Parietal lobe (tissue), 2 donors: ENCODE measurements at places on chromosomes 2 and 18. TPM values are rescaled to one million over a fixed set of nuclear protein-coding genes. Genes with fewer than 3 reads are reported as not detected.

The IL36B gene
- not detected for total RNA-seq

The C2orf80 gene
- 21.0 TPM for total RNA-seq

The RAPGEF4 gene
- total RNA-seq = 27.5 TPM

The SCN7A gene
- 0.94 TPM for total RNA-seq

The ECEL1 gene
- total RNA-seq = 0.63 TPM

The EVX2 gene
- total RNA-seq = not detected

The EPG5 gene
- total RNA-seq = 97.3 TPM

The IMPA2 gene
- 2.8 TPM for total RNA-seq

The CD8A gene
- total RNA-seq = 1.3 TPM

The DAW1 gene
- total RNA-seq = 2.5 TPM

The DSC3 gene
- 0.31 TPM for total RNA-seq

The CHRND gene
- total RNA-seq = not detected

The MOGAT1 gene
- total RNA-seq = not detected

The IGFBP5 gene
- total RNA-seq = 11.6 TPM

The DHRS9 gene
- total RNA-seq = 0.94 TPM

The CMPK2 gene
- 8.1 TPM for total RNA-seq

The RBM43 gene
- total RNA-seq = 1.6 TPM

The CNNM4 gene
- 10.6 TPM for total RNA-seq

The XIRP2 gene
- 0.31 TPM for total RNA-seq

The PER2 gene
- total RNA-seq = 10.0 TPM

The NOSTRIN gene
- total RNA-seq = 7.2 TPM

The SELENOI gene
- 69.2 TPM for total RNA-seq

The TLX2 gene
- not detected for total RNA-seq

The GKN1 gene
- total RNA-seq = not detected

The LINC00305 gene
- not detected for total RNA-seq

The COLEC12 gene
- 5.0 TPM for total RNA-seq

The TRIM43 gene
- not detected for total RNA-seq

The PLCL1 gene
- total RNA-seq = 31.0 TPM

The BCL11A gene
- total RNA-seq = 313 TPM

The THSD7B gene
- total RNA-seq = 31.3 TPM

The TMEFF2 gene
- total RNA-seq = 36.0 TPM

The ARPC2 gene
- 153 TPM for total RNA-seq

The EML6 gene
- total RNA-seq = 23.8 TPM

The OR6B2 gene
- total RNA-seq = not detected

The AGXT gene
- total RNA-seq = not detected

The MATN3 gene
- total RNA-seq = 1.3 TPM

The KANSL1L gene
- 96.4 TPM for total RNA-seq

The KCNG2 gene
- 0.31 TPM for total RNA-seq

The MC4R gene
- total RNA-seq = 1.3 TPM
